Activated CD8-positive, alpha-beta T cell treated with anti-CD3 and anti-CD28 coated beads, Interleukin-2, amount 10 ng/mL, durations not matched to agents 7 days and 5 days (primary cell): ENCODE measurements at places on chromosomes 7 and 10.

DNA sequence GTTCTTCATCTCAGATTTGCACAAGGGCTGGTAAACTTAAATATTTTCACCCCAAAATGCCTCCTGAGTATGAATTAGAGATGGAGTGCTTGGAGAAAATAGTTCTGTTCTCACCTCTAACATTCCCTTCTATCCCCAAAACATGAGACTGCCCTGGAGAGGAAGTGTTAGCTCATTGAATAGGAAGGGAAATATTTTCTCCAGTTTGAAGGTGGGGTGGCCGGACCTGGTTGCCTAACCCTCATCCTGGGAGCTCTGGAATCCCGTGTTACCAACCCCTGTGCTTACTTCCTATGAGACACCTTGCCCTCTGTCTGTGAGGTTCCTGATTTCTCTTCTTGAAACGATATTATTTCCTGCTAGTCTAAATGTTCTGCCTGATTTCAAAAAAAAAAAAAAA lies 779 bp downstream of the IFIT2 start:
- DNase-seq, result no peak

- DNase-seq, result no peak
Observed at GRCh38 chr10:112304267-112304859, 21.2 kb downstream of the TECTB start.

DNA sequence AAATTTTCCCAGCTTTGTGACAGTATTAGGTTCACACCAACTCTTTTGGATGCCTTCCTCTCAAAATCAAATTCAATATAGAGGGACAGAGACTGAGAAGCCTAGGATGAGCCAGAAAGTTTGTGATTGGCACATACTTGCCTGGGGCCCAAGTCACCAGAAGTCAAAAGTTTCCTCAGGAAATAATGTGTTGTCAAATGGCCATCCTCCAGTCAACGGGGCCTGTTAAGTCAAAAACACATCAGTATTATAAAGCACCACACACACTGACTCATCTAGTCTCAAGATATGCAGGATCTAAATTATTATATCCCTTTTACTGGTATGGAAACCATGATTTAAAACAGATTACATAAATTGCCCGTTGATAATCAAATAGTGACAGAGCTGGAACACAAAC lies 158.1 kb downstream of the AHR start:
- DNase-seq, result no peak

- no peak for DNase-seq
Observed at GRCh38 chr10:8306685-8307364, 252.3 kb downstream of the GATA3 start.

DNA sequence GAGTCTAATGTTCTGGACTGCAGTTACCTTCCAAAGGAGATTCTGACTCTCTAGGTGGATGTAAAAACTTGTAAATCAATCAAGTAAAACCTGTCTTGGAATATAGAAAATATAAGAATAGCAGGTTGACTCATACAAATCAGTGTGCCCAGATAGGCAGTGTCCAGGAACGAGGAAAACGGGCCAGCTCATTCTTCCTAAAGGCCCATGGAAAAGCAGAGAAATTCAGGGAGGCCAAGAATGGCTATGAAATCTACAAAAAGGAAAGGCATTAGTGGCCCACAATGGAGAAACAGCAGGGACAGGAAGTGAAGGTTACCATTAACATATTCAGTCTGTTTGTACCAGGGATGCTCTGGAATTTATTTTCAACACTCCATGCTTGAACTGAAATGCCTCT lies 14.9 kb downstream of the GLI3 start:
- no peak for DNase-seq

DNA sequence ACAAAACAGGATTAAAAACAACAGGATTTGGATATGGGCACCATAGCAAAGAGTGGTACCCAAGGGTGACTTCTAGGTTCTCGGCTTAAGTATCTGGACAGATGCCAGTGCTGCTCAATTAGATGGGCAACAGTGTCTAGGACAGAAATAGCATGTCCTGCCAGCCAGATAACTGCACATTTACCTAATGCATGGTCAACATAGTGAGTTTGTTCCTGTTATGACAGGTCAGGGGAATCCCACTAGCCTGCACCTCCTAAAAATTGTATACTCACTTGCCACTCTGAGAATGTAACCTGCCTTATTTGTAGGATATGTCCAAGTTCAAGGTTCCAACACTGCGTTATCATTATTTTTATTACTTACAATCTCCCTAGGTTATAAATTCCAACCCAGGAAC lies 471.7 kb downstream of the GRM8 start:
- no peak for DNase-seq

DNA sequence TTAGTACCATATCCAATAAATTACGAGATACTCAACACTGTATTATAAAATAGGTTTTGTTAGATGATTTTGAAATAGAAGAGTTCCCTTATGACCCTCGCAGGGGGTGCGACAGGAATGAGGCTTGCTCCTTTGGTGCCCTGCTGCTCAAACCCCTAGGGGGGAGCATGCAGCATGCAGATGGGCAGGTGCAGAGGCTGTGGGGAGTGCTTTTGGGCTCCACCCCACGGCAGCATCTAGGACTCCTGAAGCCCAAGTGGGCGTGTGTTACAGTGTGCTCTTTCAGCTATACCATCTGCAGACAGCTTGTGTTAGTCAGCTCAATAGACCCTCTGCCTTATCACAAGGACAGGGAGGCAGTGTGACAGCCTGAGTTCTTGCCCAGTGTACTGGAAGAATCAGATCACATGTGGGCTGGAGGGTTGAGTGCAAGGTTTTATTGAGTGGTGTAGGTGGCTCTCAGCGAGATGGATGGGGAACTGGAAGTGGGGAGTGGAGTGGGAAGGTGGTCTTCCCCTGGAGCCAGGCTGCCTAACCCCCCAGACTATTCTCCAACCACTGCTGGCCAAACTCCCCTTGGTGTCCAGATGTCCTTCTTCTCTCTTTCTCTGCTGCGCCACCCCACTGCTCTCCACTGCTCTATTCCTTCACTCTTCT lies 3.1 kb upstream of the MRC1 start:
- peak; percentile 25 for DNase-seq

GRCh38 chr10:59143544-59143943 lies 32.9 kb upstream of the PHYHIPL start:
- no peak for DNase-seq
